Heart right ventricle (tissue), 16 donors: ENCODE measurements at places on chromosomes 2 and 18.

DNA sequence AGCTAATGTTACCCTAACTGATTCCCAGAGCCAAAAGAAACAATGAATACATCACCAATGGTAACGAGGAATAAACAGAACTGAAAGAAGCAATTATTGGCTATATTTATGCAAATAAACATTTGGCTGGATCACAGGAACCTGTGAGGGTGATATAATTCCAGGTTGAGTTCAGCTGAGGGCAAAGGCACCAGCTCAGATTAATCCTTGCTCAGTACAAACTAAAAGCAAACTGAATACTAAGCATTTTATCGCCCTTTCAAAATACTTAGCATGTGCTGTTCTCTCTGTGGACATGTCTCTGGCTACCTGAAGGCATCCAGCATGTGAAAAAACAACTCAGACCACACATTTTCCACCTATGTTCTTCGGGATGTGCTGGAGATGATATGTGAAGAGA, 791.7 kb downstream of the METTL4 start:
- H3K4me1 ChIP-seq = no peaks in the 10 kb centered on the region
- H3K27me3 ChIP-seq = no peaks in the 10 kb centered on the region
- H3K4me3 ChIP-seq = no peak overlapping the region
- DNase-seq = no peak
- H3K36me3 ChIP-seq = no peaks in the 10 kb centered on the region
- H3K27ac ChIP-seq = peak overlapping the region; percentile 71

GRCh38 chr2:200383380-200384110, 77.1 kb downstream of the SPATS2L start:
- H3K4me3 ChIP-seq = peak overlapping the region; percentile 42
- H3K4me1 ChIP-seq = peaks cover 42% of the 10 kb centered on the region
- DNase-seq = no peak
- H3K27ac ChIP-seq = peak overlapping the region; percentile 45
- no peaks in the 10 kb centered on the region for H3K36me3 ChIP-seq
- H3K27me3 ChIP-seq = no peaks in the 10 kb centered on the region

- H3K27me3 ChIP-seq = peaks cover 22% of the 10 kb centered on the region
- H3K4me1 ChIP-seq = no peaks in the 10 kb centered on the region
- H3K4me3 ChIP-seq = no peak overlapping the region
- DNase-seq = no peak
These were observed 135.7 kb upstream of the NDUFV2 start for GRCh38 chr18:8966821-8967220.

DNA sequence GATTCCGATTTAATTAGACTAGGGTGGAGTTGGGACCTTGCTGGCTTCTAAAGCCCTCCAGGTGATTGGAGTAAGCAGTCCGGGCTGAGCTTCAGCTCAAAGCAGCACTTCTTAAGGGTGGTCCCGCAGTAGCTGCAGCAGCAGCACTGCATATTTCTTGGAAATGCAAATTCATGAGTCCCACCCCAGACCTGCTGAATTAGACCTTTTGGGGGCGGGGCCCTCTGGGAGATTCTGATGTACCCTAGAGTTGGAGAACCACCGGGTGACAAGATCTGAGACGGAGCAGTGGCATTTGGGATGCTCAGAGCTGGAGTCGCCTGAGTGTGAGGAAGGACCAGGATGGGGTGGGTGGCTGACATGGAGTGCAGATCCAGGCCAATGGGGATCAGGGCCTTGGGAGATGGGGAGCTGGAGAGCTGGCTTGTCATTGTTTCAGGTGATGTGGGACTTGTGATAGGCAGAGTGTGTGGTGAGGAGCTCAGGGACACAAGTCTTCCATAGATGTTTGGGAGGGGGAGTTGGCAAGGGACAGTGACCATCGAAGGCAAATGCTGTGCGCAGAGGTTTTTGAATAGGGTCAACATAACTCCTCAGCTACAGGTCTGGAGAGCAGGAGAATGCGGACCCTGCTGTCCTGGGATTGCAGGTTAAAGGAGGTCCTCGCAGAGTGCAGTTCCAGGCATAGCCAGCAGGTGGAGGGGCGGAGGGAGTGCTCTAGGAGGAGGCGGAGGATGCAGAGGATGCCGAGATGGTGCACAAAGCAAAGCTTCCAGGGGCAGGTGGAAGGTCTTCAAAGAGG, 130.9 kb upstream of the RAB12 start:
- H3K27ac ChIP-seq = no peak overlapping the region
- no peaks in the 10 kb centered on the region for H3K4me1 ChIP-seq
- H3K36me3 ChIP-seq = no peaks in the 10 kb centered on the region
- H3K27me3 ChIP-seq = no peaks in the 10 kb centered on the region
- H3K4me3 ChIP-seq = no peak overlapping the region

GRCh38 chr2:184270660-184271059, 327.7 kb upstream of the ZNF804A start:
- H3K36me3 ChIP-seq = no peaks in the 10 kb centered on the region
- no peaks in the 10 kb centered on the region for H3K4me1 ChIP-seq
- DNase-seq = no peak
- H3K4me3 ChIP-seq = no peak overlapping the region
